GM18507 (cell line): ENCODE measurements at places on chromosomes 1 and 21.

GRCh38 chr21:21751286-21751685 is 753.1 kb downstream of the NCAM2 start:
- no peak for DNase-seq

DNA sequence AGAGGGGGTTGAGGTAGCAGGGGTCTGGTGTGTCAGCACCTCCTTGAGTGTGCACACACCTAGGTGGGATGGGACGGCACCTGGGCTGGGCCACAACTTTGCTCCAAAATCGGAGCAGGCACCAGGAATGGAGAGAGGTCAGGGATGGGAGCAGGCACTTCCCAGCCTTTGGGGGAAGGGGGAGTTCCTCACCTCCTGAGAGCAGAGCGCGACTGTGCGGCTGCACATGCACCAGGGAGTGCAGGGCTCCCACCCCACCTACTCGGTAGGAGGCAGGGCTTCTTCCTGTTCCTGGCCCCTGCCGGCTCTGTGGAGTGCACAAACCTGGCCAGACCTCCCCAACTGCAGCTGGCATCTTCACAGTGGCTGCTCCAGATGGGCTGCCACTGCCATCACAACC is 399.3 kb downstream of the NCAM2 start:
- DNase-seq, result no peak

GRCh38 chr21:31530364-31530763 is 129.1 kb upstream of the SOD1 start:
- no peak for DNase-seq

GRCh38 chr21:28949318-28949717 is 43.4 kb downstream of the LTN1 start:
- no peak for DNase-seq

DNA sequence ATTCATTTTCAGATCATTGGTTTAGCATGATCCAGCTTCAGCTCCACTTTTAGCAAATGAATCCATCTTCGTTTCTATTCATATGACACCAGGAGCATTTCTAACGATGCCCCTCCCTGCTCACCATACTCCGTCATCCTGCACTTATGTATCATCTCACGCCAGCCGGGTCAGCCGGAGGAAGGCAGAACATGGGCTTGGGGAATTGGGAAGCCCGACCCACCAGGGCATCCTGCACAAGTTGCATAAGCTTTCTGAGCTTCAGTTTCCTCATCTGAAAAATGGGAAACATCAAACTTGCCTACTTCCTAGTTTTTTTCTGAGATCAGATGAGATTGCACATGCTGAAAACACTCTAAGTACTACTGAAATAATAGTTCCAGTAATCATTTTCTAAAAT is 194.7 kb downstream of the AK5 start:
- no peak for DNase-seq

DNA sequence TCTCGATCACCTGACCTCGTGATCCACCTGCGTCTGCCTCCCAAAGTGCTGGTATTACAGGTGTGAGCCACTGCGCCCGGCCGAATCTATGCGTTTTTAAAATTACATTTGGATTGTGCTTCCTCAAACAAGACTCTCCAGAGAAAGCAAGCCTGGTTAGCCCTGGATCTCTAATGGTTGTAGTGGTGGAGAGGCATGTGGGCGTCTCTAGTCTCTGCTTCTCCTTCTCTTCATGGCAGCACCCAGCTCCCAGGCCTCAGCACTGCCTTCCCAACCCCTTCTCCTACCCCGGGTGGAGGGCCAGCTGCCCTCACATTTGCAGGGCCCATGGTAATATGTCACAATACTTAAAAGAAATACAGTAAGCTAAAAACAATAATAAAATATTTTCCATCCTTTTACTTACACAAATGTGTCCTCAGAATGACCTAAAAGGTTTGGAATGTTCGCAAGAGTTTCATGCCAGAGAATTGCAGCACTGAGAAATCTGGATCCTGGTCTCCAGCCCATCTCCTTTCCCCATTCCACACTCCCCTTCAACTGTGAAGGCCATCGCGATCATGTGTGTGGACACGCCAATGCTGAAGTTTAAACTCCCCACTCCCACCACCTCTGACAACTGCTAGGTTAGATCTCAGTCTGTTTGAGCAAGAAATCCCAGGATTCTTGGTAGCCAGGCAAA is 7.0 kb downstream of the OR14I1 start:
- DNase-seq, result no peak

DNA sequence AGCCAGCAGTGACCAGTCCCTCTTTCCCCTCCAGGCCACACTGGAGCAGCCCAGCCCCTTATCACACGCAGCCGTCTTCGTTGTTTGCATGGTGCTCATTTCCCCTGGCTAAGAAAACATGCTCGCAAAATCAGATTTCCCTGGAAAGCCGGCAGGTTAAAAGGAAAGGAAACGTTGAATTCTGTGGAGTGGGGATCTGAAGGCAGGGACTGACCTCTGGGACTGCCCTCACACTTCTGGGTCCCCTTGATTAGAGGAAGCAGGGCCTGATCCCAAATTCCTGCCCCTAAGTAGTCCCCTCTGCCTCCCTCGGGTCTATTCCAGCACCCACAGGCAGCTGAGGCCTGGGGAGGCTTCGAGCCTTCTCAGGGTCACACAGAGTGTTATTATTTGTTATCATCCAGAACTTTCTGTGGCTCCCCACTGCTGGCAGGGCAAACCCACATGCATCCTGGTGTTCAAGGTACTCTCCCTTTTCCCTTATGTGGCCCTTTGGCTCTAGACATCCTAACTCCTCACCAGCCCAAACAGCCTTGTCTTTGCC is 125.2 kb upstream of the ZBTB40 start:
- DNase-seq, result no peak

DNA sequence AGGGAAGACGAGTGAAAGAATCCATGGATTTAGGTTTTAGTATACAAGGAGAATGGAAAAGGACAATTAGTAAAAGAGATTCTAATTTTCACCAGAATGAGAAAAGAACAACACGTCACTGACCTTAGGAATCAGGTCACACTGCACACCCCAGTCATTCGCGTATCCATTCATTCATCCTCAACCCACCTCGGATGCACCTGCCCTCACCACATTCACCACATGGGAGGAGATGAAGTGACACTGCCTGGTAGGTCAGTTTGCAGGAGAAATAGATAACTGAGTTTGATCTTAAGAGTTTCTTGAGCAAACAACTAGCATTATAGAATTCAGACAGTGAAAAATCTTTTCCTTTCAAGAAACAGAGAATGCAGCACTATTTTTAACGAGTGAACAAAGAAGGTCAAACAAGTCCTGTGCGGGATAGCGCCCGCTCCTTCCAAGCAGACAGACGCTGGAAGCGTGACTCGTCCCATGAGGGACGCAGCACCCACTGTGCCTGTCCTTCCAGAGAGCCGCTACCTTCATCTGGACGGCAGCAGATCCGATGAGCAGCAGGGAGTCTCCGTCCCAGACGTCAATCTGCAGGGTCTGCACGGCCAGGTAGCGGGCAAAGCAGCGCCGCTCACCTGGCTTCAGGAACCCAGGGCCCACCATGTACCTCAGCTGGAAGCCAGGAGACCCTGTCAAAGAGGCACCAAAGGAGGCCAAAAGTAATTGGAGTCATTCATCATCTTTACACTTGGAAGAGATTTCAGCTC is 101.7 kb downstream of the NPHP4 start:
- DNase-seq, result no peak

DNA sequence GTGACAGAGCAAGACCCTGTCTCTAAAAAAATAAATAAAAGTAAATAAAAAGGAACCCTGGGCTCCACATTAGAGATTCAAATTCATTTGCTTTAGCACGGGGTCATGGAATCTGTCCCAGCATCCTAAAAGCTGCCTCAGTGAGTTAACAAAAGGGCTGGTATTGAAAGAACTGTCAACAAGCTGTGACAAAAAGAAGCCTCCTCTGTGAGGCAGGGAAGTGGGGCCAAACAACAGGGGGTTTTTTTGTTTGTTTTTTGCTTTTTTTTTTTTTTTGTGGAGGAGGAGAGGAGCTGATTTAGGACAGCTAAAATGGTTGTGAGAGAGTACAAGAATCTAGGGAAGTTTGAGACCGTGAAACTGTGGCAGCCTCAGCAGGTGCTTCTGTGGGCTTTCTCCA is 115.7 kb downstream of the LIPI start:
- DNase-seq, result no peak

GRCh38 chr1:78839704-78840277 is 166.7 kb downstream of the ADGRL4 start:
- DNase-seq, result no peak

DNA sequence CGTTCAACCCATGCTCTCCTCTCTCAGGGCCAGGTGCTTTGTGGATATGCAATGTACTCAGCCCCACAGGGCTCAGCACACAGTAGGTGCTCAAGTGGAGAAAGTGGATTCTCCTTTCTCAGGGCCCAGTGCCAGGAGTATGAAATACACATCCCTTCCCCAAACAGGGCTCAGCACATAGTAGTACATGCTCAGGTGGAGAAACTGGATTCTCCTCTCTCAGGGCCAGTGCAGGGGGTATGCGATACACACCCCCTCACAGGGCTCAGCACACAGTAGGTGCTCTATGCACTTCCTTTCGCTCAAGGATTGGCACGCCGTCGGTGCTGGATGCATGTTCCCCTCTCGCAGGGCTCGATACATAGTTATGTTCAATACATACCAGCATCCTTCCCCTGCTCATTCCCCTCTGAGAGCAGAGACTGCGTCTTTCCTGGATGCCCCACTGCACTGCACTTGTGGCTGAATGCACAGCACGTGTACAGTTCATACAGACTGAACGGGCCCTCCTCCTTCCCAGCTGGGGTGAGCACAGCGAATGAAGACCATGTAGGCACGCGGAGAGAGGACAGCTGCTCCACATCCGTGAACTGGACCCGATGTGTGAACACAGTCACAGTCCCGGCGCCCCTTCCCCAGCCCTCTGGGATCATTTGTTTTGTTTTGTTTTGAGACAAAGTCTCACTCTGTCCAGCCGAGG is 16.6 kb upstream of the DISP3 start:
- no peak for DNase-seq

DNA sequence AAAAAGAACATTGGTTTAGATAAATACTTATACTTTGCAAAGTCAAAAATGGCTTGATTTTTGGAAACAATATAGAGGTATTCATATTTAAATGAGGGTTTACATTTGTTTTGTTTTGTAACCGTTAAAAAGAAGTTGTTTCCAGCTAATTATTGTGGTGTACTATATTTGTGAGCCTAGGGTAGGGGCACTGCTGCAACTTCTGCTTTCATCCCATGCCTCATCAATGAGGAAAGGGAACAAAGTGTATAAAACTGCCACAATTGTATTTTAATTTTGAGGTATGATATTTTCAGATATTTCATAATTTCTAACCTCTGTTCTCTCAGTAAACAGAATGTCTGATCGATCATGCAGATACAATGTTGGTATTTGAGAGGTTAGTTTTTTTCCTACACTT is 65.3 kb upstream of the SAMD13 start:
- no peak for DNase-seq

DNA sequence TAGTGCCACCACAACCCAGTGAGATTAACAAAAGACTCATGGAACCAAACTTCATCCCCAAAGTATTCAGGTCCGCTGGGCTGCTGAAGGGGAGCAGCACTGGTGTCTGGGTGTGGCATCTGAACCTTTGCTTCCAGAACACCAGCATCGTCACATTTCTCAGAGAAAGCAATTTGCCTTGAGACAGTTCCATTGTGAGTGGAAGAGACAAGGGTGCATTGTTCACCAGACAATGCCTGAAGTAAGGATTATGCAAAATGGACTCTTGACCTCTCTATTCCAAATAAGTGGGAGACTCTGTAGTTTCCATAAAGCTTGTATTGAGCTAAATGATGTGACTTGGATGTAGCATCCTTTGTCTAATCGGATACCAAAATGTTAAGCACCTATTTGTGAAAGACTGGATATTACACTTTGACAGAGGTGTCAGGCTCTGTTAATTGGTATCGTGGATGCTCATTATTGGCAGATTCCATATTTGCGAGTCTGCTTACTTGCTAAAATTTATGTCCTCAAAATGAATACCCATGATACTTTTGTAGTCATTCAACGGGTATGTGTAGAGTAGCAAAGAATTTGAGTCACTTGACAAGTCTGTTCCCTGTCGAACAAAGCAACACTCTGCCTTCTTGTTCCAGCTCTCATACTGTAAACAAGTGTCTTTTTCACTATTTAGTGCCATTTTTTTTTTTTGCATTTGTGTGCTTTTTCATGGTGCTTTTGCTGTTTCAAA is 75.6 kb downstream of the MRPS6 start:
- no peak for DNase-seq

DNA sequence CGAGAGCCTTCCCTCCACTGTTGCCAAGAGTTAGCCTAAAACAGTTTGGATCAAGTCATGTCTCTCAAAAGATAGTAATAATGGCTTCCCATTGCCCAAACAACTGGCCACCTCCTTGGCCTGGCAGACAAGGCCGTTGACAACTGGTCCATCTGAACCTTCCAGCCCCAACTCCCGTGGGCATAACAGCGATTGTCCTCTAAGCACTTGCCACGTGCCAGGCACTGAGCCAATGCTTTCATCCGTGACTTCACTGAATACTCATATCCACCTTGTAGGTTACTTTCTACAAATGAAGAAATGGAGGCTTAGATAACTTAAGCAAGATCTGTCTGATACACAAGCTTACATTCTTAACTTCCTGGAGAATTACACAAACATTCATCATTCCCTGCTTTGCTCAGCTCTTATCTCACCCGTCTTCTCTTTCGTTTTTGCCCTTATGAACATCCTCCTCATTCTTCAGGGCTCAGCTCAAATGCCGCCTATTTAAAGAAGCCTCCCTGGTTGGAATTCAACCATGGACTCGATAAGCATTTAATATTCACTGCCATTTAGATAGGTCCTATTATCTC is 106.4 kb downstream of the KCND3 start:
- DNase-seq, result no peak
